ENCODE measurements at places on chromosomes 3 and 15.
A peak's percentile ranks its signal among the peaks of the same experiment; 100 is the strongest.

DNA sequence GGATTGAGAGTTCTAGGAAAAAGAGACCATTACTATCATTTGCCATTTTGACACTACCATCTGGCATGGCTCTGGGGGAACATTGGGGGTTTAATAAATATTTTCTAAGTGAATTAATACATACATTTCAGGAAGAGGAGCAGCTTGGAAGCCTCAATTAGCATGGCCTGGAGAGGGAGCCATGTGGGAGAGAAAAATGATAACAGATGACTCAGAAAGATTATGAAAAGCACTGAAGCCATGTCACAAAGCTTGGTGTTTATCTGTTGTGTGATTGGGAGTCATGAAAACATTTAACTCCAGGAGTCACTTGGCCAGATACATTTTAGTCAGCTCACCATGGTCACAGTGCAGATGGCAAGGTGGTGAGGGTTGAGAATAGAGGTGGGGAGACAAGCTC, 121.0 kb downstream of the SSR3 start:
- DNase-seq, result no peak

GRCh38 chr3:79018671-79019136, 749.1 kb downstream of the ROBO1 start:
- peak; percentile 4 for DNase-seq

GRCh38 chr15:28097656-28098359, 1.3 kb downstream of the OCA2 start:
- no peak for DNase-seq

DNA sequence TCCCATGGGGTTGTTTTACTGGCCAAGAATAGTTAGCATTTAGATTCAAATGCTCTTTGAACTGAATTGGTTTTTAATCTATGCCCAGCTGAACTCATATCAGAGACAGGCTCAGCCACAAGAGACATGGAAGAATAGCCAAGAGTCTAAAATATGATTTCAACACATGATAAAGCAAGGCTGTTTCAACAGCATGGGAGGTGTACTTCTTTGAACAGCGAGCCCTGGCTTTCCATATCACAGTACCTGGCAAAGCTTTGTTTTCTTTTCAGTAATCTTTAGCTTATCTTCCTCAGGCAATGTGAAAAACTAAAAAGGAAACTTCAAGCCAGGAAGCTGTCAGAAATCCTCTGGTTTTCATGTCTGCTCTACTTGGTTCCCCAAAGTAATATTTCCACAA, 413.6 kb upstream of the ADAMTS9 start:
- no peak for DNase-seq

- DNase-seq, result no peak
Measured at GRCh38 chr15:27081676-27082418, 110.9 kb downstream of the GABRG3 start.

- no peak for DNase-seq
Measured at GRCh38 chr3:123015596-123015995, 12.0 kb downstream of the SEMA5B start.

DNA sequence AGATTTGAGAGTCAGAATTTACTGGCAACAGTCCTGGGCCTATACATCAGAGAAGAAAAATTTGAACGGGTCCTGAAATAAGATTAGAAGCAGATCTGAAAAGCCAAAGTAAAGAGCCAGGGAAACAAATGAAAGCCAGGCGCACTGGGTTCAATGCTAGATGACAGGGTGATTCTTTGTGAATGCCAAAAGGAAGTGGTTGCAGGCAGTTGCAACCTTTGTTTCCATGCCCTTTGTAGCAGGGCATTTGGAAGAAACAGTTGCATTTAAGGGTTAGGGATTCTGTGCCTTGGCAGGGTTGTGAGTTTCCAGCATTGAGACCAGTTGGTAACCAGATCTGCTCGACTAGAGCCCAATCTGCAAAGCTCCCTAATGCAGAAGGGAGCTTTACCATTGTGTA, 36.4 kb upstream of the MTHFS start:
- no peak for DNase-seq

GRCh38 chr15:77347197-77347596, 72.7 kb downstream of the PEAK1 start:
- DNase-seq, result no peak

DNA sequence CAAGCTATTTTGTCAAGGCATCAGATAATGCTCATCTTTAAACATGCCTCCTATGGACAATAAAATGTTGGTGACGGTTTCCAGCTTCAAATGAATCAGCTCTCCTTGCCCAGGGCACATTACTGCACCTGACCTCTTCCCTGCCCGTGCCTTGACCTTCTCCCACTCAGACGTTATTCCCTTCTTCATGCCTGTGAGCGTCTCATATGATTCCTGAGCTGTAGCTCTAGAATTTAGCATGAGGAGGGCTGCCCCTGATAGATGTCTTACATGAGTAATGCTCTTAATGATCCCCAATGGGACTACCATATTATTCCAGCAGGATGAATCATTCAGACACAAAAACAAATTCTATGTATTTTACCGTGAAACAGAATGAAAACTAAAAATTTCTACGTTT, 762.7 kb downstream of the ROBO1 start:
- no peak for DNase-seq
